ENCODE measurements at places on chromosomes 13 and 19.
A peak's percentile ranks its signal among the peaks of the same experiment; 100 is the strongest.

DNA sequence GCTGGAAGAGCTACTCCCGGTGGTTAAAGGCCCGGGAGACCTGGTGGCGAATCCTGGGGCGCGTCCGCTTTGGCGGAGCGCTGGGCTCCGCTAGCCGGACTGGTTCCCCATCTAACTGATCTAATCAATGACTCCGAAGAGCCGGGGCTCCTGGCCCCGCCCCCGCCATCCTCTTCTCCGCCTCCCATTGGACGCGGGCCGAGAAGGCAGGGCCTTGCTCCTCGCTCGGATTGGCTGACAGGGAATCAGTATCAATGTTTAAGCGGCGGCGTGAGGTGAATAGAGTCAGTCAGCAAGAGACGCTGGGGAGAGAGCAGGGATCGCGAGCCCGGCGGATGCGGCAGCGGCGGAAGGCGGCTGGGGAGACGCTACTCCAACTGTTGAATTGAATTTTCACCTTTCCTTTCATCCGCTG is 1.7 kb upstream of the PCDH17 start:
- DNase-seq = peak; percentile 89

DNA sequence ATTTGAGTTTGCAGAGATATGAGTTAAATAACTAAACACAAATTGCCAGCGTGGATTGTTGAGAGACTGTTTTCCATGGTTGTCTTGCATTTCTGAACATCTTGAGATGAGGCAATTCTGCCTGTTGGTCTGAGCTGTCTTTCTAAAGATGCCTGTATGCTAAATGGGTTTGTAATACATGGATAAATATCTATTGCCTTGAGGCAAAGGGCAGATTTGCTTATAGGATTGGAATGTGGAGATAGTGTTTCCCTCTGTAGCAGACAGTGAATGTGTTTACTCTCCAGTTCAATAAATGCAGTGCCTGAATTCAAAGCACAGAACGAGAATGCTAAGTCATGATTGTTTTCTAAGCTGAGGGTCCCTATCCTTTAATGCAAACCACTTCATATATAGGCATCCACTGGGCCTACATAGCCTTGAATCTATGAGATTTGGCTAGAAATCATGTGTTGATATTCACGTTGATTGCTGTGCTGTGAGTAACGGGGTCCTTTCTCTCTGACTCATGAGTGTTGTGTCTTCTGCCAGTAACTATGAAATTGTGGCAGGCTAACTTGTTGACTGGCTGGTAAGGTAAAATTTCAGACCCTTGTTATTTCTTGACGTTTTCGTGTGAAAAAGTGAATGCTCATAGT is 2554.8 kb downstream of the PCDH9 start:
- no peak for DNase-seq

DNA sequence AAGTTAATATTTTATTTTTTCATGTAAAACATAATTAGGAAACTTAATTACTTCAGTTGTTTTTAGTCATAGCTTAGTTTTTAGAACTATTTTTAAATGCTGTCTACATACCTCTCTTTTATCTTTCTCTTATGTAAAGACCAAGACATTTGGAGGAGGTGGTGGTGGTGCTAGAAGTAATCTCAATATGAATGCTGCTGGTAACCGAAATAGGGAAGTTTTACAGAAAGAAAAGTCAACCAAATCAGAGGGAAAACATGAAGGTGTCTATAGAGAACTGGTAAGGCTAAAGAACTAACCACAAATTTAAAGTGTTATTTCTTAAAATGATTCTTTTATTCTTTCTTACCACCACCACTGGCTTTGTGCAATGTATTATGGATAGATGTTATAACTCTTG is 97.3 kb downstream of the TDRD3 start:
- no peak for DNase-seq

GRCh38 chr13:35917252-35917941 is 213.8 kb downstream of the DCLK1 start:
- no peak for DNase-seq

DNA sequence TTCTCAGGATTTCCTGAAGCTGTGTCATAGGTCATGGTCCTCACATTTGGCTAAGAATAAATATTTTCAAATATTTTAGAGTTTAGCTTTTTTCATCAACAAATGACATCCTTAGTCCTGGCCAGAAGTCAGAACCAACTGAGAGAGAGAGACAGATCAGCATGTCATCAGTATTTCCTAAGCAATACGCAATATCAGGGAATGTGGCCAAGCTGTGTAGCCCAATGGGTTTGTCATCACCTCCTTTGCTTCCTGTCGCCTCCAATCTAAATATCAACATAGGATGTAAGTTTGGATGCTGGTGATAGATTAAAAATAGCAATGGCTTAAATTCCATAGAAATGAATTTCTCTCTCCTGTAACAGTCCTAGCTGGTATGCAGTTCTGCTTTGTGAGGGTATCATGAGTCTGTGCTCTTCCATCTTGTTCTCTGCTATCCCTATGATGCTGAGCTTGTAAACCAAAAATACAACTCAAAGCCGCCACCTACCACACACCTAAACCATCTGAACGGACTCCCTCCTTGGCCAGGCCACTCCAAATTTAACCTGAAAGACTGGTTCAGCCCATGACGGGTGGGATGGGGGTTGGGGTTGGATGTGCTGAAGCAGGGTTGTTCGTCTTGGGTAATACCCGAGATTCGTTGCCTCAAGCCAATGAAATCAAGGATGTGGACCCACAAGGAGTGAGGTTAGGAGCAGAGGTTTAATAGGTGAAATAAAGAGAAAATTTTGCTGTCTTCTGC is 10.0 kb upstream of the IGSF23 start:
- DNase-seq = no peak

GRCh38 chr13:24218338-24218737 is 57.8 kb downstream of the SPATA13 start:
- DNase-seq = no peak

DNA sequence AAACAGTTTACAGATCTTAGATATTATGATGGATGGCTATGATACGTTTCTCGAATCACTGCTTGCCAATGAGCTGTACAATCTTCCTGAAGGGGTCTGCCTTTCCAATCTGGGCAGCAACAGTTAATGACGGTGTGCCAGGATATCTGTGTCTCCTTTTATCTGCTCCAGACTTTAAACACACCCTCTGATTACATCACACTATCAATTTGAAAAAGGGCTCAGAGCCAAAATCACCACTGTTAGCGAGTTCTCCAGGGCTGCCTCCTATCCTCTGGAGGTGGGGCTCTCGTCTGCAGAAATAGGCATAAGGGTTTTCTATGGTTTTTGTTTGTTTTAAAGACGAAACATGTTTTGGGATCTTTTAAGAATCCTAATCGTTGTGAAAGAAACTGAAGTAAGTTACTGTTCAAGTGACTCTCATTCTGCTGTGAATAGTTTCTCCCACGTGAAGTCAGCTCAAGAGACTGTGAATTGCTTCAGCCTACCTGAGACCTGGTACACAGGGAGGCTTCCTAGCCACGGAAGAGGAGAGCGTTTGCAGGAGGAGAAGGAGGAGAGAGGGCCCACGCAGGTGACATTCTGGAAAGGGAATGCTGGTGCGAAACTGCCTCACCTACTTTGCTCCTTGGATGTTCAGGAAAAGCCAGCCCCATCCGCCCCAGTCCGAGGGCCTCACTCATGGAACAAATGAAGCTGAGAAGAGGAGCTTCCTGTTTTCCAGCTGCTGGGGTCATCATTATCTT is 15.2 kb upstream of the GJA3 start:
- DNase-seq = no peak

DNA sequence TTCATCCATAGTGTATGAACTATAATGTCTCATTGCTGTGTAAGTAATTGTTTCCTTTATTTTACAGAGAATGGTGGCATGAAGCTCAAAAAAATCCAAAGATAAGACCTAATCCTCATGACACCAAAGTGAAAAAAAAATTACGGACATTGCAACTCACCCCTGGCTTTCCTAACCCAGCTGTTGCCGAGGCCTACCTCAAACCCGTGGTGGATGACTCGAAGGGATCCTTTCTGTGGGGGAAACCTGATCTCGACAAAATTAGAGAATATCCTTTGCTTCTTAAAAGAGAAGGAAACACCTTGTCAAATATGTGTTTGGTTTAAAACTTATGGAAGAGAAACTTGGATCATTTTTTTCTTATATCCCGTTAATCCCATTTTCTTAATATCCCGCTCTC is 26.3 kb downstream of the ERCC5 start:
- no peak for DNase-seq

GRCh38 chr19:54179921-54180461 is 7.0 kb upstream of the TMC4 start:
- DNase-seq = no peak

DNA sequence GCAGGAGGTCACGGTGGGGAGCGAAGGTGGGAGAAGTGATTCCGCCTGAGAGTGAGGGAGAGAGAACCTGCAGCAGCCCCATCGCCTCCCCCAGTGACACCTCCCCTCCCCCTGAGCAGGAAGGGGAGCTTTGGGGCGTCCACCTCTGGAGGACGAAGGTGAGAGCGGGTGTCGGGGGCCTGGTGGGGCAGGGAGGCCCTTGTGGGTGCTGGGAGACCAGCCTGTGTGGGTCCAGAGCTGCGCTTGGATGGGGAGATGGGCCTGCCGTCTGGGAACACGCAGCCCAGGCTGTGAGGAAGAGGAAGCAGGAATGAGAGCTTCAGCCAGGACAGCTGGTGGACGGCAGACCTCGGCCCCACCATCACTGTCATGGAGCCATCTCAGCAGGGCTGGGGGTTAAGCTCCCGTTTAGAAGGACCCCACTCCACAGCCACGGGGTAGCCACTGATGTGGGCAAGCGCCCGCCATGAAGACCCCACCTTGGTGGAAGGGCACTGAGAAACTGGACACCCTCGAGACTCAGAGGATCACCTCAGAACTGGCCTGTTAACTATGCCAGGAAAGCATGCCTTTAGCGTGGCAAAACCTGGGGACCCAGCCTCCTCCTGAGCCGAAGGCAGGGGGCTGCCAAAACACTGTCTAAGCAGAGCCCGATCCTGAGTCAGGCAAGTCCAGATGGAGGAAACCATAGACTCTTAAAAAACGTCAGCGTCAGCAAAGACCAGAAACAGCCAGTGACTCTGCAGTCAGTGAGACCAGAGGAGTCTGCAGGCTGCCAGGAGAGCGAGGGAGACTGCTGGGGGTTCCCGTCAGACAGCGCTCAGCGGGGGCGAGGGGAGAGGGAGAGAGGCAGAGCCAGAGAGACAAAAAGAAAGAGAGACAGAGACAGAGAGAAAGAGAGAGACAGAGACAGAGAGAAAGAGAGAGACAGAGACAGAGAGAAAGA is 6.4 kb upstream of the PROZ start:
- DNase-seq = peak; percentile 49

- DNase-seq = no peak
These were observed 9.5 kb downstream of the SEMA6B start for GRCh38 chr19:4550018-4550417.

DNA sequence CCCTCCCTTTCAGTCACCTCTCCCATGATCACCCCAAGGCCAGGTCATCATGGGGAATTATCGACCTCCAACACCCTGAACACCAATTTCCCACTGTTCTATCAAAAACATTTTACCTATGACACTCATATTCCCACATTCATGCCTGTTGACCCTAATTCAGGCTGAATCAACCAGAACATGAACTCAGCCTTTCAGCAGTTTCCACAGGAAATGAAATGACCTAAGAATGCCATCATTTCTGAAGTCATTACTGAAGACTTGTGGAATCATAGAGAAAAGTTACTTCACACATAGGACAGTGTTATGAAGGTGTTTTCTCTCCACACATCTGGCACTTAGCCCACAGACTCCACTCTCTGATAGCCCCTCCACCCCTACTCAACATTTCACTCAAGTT is 29.9 kb upstream of the FAM124A start:
- DNase-seq = no peak

- DNase-seq = peak; percentile 74
These were observed 30.2 kb upstream of the EVI5L start for GRCh38 chr19:7799640-7800355.

DNA sequence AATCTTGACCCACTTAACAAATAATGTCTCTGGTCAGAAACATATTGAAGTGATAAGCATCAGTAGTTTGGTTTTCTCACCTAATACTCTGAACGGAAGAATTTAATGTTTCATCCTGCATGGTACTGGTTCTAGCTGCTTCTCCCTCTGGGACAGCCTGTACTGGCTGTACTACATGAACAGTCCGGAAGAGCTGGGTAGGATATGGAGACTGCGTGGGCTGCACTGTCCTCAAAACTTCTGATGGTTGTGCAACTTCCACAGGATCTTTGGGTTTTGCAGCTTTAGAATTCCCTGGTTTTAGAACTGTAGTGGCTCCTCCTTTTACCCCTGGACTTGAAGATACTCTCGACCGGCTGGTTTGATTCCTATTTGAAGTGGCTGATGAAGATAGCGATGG is 78.3 kb downstream of the ELF1 start:
- DNase-seq = no peak

DNA sequence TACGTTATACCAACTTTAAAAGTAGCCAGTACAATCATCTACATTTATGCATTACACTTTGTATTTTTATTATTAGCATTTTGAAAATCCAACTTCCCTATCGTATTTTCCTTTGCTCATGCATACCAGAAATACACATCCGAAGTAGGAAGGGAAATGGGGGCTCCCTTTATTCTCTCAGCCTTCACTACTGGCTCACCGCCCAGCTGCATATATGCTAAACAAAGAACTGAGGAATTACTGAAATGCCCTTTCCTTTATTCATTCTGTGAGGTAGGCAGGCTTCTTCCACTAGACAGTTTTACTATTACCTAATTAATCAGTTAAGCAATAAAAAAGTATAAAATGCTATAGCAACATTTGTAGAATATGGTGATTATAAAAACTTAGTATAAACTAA is 291.6 kb downstream of the KLF12 start:
- no peak for DNase-seq

GRCh38 chr13:111241006-111241755 is 79.3 kb upstream of the TEX29 start:
- peak; percentile 52 for DNase-seq

DNA sequence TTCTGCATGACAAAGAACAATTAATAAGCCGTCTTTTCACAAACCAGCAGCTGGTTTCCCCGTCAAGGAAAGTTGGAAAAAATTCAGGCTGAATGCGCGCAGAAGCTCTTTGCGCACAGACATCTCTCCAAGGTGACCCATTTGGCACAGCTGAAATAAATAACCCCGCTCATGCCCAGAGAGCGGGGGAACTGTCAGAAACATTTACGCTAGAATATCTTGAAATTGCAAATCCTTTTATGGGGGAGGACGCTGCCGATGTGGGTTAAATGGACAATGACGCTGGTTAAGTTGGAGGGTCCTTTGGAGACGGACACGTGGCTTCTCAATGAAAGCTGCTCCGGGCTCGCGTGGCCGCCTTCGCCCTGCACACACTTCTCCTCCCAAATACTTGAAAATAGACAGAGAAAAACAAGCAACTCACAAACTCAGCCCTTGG is 30.6 kb downstream of the GSX1 start:
- no peak for DNase-seq

GRCh38 chr13:65719831-65720230 is 1510.3 kb downstream of the PCDH9 start:
- DNase-seq = no peak

All from frontal cortex (tissue), 4 donors.